ENCODE measurements at places on chromosomes 16 and 17.

DNA sequence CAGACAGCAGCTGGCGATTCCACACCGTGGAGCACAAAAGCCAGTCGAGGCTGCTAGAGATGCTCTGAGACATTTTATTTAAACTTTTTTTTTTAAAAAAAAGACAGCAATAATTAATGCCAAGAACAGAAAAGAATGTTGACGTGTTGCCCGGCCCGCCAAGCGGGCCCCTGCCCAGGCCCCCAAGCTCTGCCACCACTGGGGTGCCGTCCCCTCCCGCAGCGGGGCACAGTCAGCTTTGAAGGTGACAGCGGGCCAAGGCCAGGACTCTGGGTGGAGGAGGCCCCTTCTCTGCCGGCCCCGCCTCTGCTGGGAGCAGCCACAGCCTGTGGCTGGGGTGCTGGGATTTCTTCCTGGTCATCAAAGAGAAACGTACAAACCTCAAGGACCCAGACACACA, 9.8 kb downstream of the RNF166 start:
- no peak for DNase-seq

DNA sequence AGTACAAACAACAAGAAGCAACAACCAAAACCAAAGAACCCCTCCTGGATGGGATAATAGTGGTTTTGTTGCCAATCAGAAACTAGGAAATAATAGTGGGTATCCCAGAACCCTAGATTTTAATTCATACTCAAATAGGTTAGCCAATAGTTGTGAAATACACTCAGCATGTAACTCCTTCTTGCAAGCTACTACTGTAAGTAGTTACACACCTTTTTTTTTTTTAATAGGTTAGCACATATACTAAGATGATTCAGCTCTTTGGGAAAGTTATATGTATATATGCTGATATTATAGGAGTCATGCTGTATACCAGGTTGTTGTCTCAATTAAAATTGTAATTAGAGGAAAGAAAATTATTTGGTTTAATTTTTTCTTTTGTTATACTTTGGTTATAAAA, 92.5 kb upstream of the HAS3 start:
- DNase-seq: no peak

DNA sequence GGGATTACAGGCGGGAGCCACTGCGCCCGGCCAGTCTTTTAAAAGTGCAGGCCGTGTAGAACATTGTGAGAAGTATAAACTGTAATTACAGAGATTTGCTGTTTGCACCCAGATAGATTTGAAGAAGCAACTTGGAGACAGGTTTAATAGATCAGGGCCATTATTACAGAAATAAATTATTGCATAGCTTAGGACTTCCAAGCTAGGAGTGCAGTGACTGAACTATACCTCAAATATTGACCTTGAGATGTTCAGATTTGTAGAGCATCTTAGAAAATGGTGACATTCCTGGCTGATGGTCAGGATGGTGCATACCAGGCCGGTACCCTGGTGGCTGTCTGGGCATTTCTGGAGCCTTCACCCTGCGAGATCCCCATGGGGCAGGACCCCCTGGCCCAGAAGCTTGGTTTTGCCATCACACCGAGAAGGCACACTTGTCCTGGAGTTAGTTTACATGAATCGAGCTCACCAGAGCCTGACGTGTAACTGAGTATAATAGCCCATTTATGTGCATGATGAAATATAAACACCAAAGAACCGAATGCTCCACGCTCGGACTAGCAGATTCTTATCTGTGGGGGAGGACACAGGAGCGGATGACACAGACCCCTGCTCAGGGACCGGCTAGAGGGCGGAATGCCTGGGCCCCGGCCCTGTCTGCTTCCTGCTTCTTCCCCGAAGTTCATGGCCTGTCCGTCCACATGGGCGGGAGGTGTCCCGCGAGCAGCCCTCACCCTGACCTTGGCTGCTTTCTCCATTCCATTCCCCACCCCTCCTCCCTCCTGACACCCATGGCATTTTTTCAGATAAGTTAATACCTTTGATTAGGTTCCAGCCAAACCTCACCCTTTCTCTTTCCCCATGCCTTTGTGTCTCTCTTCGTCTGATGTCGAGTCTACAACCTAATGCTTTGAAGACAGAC, 32.1 kb downstream of the CCDC40 start:
- DNase-seq: no peak

DNA sequence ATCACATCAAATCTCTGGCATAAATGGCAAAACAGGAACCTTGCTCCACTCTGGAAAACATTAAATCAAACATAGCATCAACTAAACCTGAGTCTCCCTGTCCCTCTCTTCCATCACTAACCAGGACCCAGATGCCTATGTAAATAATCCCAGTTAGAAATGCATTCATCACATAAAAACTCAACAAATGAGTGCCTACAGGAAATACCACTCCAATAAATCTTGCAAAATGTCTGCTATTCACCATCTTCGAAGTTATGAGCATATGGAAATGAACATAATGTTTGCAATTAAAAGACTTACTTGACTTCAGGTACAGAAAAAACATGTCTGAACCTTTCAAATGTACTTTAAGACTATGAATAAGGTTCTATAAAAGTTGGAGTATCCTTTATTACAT, 425.0 kb downstream of the CDH11 start:
- no peak for DNase-seq

- no peak for DNase-seq
These were observed 646.6 kb downstream of the TOX3 start for GRCh38 chr16:51900221-51900780.

- no peak for DNase-seq
These were observed 44.1 kb downstream of the RAB11FIP4 start for GRCh38 chr17:31435581-31435980.

GRCh38 chr17:72614871-72615626, 477.4 kb downstream of the SLC39A11 start:
- DNase-seq: no peak

DNA sequence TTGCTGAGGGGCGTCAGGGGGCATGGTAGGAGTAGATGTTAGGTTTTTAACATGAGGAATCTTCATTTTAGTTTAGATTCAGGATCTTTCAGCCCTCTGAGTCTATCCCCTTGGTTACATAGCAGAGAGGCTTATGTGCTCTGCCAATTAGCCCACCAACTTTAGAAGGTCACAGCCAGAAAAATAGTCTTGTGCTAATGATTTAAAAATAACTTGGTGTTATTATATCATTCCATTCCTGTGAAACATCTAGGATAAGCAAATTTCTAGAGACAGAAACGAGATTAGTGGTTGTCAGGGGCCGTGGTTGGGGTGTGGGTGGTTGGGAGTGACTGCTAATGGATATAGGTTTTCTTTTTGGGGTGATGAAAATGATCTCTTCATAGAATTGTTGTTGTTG, 183.7 kb downstream of the SNX29 start:
- no peak for DNase-seq

GRCh38 chr17:29571883-29572681, 3.6 kb downstream of the TP53I13 start:
- DNase-seq: no peak

DNA sequence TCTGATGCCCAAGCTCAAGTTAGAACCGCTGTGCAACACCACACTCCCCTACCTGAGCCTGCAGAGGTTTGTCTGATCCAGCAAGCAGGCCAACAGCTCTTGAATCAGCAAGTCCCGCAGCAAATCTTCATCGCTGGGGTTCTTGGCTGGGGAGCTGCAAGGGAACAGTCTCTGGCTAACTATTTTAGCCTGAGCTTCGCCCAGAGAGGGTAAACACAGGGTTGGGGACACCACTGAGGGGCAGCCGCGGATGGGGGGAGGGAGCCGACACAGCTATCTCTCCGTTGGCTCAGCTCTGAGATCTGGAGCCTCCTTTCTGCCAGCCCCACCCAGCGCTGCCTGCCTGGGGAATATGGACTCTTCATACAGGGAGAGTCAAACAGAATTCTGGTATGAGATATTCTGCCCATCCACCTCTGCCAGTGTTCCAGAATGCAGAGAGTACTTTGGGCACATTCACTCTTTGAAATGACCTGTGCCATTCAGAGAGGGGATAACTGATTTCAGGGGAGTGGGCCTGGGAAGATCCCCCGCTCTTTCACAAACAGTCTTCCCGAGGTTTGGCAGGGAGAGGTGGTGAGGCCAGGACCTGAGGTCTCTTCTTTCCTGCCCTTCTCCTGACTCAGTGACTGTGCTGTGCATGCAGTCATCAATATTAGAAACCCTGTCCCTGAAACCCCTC, 7.4 kb downstream of the GIP start:
- DNase-seq: no peak

DNA sequence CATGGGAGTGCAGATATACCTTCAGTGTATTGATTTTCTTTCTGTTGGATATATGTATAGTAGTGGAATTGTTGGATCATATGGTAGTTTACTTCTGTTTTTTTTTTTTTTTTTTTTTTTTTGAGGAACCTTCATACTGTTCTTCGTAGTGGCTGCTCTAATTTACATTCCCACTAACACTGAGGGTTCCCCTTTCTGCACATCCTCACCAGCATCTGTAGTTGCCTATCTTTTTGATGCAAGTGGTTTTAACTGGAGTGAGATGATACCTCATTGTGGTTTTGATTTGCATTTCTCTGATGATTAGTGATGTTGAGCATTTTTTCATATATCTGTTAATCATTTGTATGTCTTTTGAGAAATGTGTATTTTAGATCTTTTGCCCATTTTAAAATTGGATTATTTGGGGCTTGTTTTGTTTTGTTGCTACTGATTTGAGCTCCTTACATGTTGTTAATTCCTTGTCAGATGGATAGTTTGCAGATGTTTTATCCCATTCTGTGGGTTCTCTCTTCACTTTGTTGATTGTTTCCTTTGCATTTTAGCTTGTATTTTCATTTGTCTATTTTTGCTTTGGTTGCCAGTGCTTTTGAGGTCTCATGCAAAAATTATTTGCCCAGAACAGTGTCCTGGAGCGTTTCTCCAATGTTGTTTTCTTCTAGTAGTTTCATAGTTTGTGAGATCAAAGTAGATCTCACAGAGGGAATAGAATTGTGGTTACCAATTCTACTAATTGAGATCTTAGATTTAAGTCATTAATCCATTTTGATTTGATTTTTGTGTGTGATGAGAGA, 25.0 kb upstream of the BCAS3 start:
- no peak for DNase-seq

DNA sequence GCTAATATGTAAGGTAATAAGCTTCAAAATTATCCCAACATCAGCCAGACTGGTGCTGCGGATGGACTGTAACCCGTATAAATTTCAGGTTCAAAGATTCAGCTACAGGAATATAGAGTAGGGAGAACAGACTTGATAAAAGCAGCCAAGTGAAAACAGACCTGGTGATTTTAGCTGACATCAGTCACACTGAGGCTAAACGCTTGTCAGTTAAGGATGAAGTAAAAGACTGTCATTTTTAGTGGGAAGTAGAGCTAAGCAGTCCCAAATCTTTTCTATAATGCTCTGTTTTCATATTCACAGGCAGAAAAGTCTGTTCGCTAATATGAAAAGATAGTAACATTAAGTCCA, 35.4 kb downstream of the CMTM4 start:
- no peak for DNase-seq

GRCh38 chr16:51388516-51388951, 237.5 kb upstream of the SALL1 start:
- no peak for DNase-seq

GRCh38 chr16:73480381-73480780, 432.5 kb upstream of the ZFHX3 start:
- no peak for DNase-seq

GRCh38 chr16:29825145-29826044, 5.1 kb downstream of the MVP start:
- no peak for DNase-seq

DNA sequence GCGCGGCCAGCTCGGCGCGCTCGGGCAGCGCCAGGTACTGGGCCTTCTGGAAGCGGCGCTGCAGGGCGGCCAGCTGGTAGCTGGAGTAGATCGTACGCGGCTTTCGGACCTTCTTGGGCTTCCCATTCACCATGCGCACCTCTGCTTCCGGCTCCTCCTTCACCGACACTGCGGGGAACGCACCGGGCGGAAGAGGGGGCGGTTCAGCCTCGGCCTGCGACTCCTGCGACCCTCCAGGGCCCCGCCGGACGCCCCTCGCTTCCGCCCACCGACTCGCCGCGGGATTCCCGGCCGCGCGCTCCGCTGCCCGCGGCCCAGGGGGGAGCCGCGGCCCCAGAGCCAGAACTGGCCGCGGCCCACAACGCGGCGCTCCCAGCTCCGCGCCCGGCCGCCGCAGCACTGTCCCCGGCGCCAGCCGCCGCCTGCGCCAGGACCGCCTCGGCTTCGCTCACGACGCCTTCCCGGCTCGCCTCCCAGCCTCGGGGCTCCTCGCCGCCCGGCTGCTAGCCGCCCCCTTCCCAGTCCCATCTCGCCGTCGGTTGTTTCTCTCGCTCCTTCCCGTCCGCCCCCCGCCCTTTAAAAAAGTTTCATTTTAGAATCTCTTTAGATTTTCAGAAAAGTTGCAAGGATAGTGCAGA, 1.5 kb downstream of the DLX3 start:
- no peak for DNase-seq

- DNase-seq: no peak
These were observed 9.3 kb downstream of the ANKS4B start for GRCh38 chr16:21242756-21243155.

GRCh38 chr16:70659546-70659945, 13.2 kb downstream of the IL34 start:
- DNase-seq: no peak

DNA sequence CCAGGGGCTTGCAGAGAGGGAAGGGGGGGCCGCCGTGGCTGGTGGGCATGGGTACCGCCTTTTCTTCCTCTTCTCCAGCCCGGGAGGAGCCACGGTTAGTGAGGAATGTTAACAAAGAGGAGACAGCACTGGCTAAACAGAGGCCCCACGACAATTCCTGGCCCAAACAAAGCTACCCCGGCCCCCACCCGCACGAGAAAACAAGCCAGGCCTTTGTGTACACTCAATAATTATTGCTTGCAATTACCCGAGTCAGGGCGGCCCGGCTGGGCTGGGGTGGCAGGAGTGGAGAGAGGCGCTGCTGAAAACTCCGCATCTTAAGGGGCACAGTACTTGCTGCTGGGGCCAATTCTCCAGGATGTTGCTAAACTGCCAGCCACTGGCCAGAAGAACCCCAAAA, 56.4 kb downstream of the IRX5 start:
- DNase-seq: no peak

GRCh38 chr17:76726776-76727718, at the start of gene METTL23:
METTL23 (plus strand) TSS chr17:76726839; CDS start chr17:76729711, 2,872 bp downstream.
- DNase-seq: peak; percentile 40

GRCh38 chr17:7587420-7588151, 2.3 kb downstream of the SOX15 start:
- DNase-seq: no peak

GRCh38 chr17:81394377-81394920, 808 bp upstream of the BAHCC1 start:
- no peak for DNase-seq

- no peak for DNase-seq
These were observed 14.6 kb upstream of the PITPNA start for GRCh38 chr17:1577182-1577581.

All from 8988T (cell line).